ENCODE measurements at places on chromosomes 12 and 14. TPM values are rescaled to one million over a fixed set of nuclear protein-coding genes. Genes with fewer than 3 reads are reported as not detected.

KRT6B gene
- not detected for total RNA-seq

IL23A gene
- 6.1 TPM for total RNA-seq

TGFB3 gene
- total RNA-seq: 1.9 TPM

REM2 gene
- 0.69 TPM for total RNA-seq

PAX9 gene
- total RNA-seq: not detected

CLEC4D gene
- not detected for total RNA-seq

KRT79 gene
- not detected for total RNA-seq

MIS18BP1 gene
- 90.6 TPM for total RNA-seq

ZDHHC22 gene
- total RNA-seq: not detected

DDN gene
- total RNA-seq: 0.10 TPM

DNA sequence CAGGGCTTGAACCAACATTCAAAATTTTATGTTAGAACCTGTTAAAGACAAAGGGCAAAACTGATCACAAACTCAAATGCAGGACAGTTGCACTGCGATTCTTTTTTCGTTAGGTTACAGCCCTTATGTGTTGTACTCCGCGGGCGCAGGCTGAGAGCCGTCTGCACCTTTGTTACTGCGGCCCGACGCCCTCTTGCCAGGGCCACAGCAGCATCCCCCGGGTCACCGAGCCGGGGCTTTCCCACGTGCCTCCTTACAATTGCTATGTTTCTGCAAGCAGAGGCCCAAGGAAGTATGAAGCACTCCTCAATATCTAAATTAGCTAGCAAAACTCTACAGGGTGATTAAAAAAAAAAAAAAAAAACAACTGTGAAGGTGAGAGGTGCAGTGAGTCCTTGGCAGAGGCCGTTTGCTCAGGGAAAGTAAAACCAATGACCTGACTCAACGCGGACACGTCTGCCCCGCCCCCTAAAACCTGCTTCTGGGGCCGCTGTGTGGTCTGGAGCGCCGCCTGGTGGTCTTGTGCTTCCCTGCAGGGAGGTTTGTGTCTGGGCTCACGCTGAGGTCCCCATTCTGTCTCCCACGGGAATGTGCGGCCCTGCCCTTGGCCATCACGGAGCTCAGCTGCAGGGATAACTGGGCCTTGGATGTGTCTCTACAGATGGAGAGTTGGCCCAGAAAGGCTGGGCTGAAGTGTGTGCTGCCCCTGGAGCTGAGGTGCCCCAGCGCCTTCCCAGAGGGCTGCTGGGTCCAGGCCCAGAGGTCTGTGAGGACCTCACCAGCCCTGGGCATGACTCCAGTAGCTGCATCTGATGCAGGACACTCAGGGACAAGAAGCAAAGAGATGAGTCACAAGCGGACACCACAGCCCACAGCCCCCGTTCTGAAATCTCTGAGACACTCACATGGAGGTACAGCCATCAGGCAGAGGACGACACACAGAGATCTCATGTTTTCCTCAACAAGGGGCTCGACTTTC, 418.5 kb downstream of the TMEM121 start:
- no peaks in the 10 kb centered on the region for H3K36me3 ChIP-seq
- peak overlapping the region; percentile 42 for H3K27ac ChIP-seq
- peak; percentile 80 for DNase-seq
- H3K4me1 ChIP-seq: peaks cover 24% of the 10 kb centered on the region
- H3K4me3 ChIP-seq: no peak overlapping the region

DNA sequence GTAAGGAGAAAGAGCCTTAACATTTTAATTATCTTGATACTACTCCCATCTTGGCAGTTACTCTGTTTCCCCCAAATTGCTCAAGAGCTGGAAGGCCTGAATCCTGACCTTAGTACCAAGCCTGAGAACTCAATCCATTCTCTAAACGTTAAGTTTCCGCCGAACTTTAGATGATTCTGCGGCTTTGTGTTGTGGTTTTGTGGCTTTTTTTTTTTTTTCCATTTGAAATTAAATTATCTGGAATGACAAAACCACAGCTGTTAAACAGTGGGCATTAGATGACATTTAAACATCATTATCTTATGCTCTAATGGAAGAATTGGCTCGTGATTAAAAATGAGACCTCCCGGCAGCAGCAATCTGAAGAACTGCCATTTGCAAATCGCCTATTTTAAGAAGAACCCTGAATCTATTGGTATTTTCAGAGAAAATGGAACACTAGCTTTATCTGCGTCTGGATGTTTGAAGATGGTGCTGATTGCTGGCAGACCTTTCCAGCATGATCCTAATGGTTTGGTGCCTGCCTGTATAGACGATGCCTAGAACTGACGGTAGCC, 38.4 kb downstream of the TMEM132C start:
- H3K27ac ChIP-seq: no peak overlapping the region
- DNase-seq: no peak
- H3K4me3 ChIP-seq: no peak overlapping the region
- H3K4me1 ChIP-seq: no peaks in the 10 kb centered on the region

DNA sequence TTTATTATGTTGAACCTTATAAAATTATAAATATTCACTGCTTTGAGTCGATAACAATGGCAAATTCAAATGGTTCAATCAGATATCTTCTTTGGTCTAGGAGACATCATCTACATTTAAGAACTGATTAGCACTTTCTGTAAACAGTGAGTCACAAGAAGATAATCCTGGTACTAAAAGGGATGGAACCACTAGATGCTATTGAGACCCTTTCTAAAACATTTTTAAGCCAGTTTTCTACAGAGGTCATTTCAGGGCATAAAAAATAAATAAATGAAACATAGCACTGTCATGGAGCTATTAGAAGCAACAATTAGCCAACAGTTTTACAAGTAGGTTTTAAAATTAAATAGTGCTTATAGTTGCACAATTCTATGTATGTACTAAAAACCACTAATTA, 212.2 kb downstream of the DUSP6 start:
- H3K4me3 ChIP-seq: no peak overlapping the region
- no peak overlapping the region for H3K27ac ChIP-seq
- peaks cover 2% of the 10 kb centered on the region for H3K36me3 ChIP-seq
- peaks cover 34% of the 10 kb centered on the region for H3K4me1 ChIP-seq

DNA sequence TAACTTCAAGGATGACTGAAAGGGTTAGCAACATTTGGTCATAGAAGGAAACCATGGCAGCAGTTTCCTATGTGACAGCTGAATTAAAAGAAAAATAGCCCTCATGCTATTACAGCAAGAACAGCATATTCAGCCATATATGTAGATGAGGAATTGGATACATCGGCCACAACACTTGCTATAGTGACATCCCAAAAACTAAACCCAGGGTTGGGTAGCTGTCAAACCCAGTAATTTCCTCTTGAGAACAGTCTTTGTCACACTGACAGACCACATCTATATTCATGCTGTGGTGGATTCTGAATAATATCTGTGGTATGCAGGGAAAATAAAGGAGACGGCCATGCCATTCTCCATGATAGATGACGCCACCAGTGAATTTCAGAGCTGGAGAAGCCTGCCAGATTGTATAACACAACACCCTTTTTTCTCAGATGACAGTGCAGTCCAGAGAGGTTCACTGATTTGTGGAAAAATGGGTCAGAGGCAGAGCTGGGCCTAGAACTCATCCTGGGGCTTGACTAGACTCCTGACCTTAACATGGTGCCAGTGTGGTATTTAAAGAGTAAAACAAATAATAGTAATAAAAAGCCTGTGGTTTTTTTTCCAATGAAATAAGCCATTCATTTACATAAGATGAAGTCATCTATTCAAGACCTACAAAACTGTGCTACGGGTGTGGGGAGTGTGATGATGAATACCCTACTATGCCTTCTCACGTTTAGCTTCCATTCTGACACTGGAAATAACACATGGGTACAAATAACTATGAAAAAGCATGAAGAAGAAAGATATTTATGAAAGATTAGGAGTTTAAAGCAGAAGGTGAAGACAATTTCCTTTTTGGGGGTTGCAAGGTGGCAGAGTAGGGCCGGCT, 32.3 kb downstream of the EFCAB11 start:
- DNase-seq: no peak
- H3K4me1 ChIP-seq: no peaks in the 10 kb centered on the region

DNA sequence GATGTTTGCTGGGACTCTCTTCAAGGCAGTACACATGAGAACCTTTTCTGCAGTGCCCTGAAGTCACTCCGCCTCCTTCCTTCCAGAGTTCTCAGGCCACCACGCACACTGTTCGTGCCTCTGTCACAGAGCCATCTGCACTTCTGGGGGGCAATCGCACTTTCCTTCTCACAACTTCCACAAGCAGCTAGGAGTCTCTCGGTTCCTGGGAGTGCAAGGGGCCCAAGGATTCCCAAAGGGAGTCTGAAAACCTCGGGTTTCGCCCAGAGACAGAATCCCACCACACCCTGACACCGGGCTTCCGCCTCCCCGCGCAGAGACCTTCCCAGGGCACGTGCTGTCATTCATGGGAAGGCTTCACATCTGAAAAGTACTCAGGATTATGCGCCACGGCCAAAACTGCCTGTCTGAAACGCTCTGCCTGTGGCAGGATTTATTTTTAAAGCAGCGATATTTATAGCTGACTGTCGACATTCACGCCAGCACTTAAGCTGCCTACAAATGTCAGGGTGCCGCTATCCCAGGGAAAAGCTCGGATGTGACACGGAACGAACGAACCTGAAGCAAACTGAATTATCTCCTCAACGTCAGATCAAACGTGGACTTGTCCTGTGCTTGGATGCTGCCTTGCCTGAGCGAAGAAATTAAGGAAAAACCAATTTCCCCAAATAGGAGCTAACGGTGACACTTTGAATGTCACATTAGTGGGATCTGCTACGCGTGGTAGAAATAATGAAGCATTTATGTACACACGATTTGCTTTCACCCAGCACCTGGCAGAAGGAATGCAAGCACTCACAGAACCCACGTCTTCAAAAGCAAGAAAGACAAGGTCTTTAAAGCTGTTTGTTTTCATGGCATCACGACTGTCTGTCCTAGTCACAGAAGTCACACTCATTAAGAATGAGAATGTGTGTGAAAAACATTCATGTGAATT, 154.0 kb downstream of the PIWIL1 start:
- H3K27ac ChIP-seq: no peak overlapping the region
- no peak for DNase-seq
- no peaks in the 10 kb centered on the region for H3K4me1 ChIP-seq
- no peaks in the 10 kb centered on the region for H3K27me3 ChIP-seq
- H3K36me3 ChIP-seq: no peaks in the 10 kb centered on the region

DNA sequence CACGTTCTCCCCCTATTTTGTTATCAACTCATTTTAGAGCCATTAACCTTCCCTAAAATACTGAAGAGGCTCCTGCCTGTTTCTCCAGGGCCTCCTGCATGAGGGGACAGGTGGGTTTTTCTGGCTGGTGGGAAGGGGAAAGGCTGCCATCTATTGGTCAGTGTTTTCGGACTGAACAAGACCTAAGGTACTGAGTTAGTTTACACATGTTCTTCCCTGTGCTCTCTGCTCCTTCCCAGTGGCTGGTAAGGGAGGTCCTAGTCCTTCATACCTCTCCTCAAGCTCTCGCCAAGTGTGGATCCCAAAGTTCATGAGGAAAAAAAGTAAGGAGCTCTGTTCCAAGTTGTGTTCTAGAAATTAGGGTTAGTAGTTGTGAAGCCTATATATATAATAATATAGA, 357.5 kb downstream of the FSCB start:
- no peak overlapping the region for H3K4me3 ChIP-seq
- no peaks in the 10 kb centered on the region for H3K36me3 ChIP-seq
- H3K27me3 ChIP-seq: no peaks in the 10 kb centered on the region
- no peaks in the 10 kb centered on the region for H3K4me1 ChIP-seq

DNA sequence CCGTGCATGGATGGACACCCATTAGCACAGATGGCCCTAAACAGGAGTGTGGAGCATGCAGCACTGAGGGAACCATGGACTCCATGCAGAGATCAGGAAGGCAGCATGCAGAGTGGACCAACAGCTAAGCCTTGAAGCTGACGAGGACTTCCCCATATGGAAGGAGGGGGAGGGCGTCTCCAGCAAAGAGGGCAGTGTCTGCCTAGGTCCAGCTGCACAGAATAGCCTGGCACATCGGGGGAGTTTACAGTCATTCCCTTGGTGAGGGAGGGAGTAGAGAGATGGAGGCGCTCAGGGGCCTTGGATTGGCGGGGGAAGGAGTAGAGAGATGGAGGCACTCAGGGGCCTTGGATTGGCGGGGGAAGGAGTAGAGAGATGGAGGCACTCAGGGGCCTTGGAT, 64.5 kb downstream of the ANKRD9 start:
- peaks cover 6% of the 10 kb centered on the region for H3K36me3 ChIP-seq
- no peak overlapping the region for H3K27ac ChIP-seq
- H3K27me3 ChIP-seq: no peaks in the 10 kb centered on the region

DNA sequence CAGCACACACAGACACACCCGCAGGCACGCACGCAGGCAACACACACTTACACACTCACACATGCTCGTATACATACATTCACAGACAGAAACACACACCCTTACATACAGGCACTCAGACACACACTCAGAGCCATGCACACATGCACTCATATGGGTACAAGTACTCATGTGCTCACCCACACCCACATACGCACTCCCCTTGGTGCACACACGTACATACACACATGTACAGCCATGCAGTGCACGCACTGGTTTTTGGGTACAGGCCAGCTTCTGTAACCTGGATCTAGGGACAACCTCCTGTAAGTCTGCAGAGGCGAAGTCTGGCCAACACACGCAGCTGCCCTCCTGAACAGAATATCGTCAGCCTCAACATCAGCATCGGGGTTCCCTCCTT, 221.3 kb upstream of the RTL1 start:
- H3K27ac ChIP-seq: no peak overlapping the region
- H3K36me3 ChIP-seq: no peaks in the 10 kb centered on the region
- peaks cover 18% of the 10 kb centered on the region for H3K4me1 ChIP-seq
- H3K27me3 ChIP-seq: peaks cover 2% of the 10 kb centered on the region
- DNase-seq: no peak
- H3K4me3 ChIP-seq: no peak overlapping the region

- no peaks in the 10 kb centered on the region for H3K36me3 ChIP-seq
- H3K4me1 ChIP-seq: no peaks in the 10 kb centered on the region
- no peak overlapping the region for H3K27ac ChIP-seq
- DNase-seq: no peak
- H3K4me3 ChIP-seq: no peak overlapping the region
- no peaks in the 10 kb centered on the region for H3K27me3 ChIP-seq
These were observed 106.1 kb upstream of the ANO4 start for GRCh38 chr12:100688451-100688864.

Data from activated CD4-positive, alpha-beta T cell treated with anti-CD3 and anti-CD28 coated beads, Interleukin-2, amount 10 ng/mL, durations not matched to agents 7 days and 5 days (primary cell).